ENCODE measurements at places on chromosomes 7 and 10.

GRCh38 chr7:137909042-137909441 lies 62.3 kb upstream of the DGKI start:
- no peak for DNase-seq

DNA sequence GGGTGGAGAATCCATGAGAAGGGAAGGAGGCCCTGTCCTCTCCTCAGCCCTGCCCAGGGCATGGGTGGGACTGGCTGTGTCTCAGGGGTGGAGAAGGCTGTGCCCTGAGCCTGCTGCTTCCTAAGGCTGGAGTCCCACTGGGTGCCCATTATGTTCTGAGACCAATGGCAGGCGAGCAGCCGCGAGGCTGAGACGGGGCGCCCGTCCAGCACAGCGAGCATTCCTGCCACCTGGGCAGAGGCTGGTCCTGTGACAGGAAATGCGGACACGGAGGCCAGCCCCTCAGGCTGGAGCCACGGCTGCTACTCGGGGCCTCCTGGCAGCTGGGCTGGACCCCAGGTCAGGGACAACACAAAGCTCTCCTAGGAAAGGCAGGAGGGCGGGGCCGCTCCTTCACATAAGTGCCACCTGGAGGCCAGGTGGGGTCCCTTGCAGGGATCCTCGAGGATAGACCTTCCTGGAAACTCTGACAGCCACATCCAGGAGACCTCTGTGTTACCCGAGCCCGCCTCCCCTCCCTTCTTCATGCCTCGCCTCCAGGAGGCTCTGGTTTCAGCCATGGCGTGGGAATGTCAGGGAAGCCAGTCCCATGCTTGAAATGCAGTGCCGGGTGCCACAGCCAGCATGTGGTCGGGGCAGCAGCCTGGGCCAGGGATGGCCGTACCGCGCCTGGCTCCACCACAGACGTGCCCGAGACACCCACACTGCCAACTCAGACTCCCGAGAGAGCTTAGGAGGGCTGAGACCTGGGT lies 173.9 kb downstream of the USP6NL start:
- DNase-seq = no peak

DNA sequence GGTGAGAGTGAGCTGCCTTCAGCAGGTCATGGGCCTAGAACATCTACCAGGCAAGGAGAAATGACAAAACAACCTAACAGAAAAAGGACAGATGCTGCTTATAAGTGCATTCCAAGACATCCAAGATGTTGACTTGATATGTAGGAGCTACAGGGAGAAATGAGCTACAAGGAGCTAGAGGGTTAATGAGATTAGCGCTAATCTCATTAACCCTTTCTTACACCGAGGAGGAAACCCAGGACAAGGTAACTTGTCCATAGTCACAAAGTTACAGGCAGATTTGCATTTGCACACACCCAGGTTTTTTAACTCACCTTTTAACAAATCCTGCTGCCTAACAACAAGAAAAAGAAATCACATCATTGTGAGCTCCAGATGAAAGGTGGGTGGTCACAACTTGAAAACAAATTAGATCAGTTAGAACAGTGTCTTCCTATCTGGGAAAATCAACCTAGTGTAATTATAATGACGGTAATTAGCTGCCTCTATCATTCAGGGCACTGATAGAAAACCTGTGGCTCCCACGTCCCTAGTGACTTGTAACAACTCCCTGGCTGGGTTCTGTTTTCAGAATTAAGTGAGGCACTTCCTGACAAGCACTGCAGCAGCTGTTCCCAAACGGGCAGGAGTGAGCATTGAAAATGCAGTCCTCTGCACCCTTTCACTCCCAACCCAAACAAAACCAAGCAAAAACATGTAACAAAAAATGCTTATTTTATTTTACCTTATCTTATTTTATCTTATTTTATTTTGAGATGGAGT lies 5.7 kb downstream of the KIAA1549 start:
- no peak for DNase-seq

- no peak for DNase-seq
Measured at GRCh38 chr7:69786730-69787395, 188.6 kb downstream of the AUTS2 start.

DNA sequence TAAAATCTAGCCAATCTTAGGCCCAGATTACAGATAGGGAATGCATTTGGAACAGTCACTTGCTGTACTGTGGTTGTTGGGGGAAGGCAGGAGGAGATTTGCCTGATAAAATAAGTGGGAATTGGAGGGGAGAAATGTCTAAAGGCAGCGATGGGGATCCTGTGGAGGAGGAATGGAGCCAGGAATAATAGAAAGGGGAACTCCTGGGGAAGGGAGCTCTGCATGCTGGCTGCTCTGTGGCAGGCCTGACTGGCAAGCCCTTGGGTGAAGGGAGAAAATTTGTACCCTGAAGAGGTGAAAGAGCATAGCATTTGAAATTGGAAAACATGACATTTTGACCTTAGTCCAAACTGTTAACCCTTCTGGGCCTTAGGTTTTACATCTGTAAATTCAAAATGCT lies 13.7 kb downstream of the MMP21 start:
- no peak for DNase-seq

DNA sequence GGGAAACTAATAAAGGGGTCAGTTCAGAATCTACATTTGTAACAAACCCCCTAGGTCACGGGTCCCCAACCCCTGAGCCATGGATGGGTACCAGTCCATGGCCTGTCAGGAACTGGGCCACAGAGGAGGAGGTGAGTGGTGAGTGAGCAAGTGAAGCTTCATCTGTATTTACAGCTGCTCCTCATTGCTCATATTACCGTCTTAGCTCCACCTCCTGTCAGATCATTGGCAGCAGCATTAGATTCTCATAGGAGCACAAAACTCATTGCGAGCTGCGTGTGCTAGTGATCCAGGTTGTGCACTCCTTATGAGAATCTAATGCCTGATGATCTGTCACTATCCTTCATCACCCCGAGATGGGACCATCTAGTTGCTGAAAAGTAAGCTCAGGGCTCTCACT lies 88.4 kb upstream of the MPP7 start:
- no peak for DNase-seq

- DNase-seq = no peak
Measured at GRCh38 chr10:59098831-59099452, 77.5 kb upstream of the PHYHIPL start.

Data from NCI-H748 treated with DMSO at 0.1 percent for 48 hours (cell line).